CD4-positive, alpha-beta T cell (primary cell): ENCODE measurements at places on chromosomes 3 and 15. TPM values are rescaled to one million over a fixed set of nuclear protein-coding genes. Genes with fewer than 3 reads are reported as not detected.

DNA sequence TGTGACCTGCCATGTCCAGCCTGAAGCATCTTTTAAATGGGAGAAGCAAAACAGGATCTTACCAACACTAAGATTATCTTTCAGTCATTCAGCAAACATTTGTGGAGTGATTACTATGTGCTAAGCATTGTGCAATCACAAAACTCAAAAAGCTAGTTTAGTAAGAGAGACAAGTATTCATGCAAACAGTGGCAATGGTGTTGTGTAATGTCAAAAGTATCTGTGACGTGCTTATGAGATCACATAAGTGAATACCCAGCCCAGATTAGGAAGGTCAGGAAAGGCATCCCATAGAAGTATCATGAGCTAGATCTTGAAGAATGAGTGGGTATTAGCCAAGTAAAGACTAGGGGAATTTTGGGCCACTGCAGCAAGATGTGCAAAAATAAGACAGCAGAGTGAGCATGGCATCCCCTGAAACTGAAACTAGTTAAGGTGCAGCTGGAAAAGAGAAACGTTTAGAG is 32.1 kb downstream of the SEC62 start:
- DNase-seq: no peak

GRCh38 chr15:98789020-98789419 is 140.7 kb downstream of the IGF1R start:
- DNase-seq: no peak

DNA sequence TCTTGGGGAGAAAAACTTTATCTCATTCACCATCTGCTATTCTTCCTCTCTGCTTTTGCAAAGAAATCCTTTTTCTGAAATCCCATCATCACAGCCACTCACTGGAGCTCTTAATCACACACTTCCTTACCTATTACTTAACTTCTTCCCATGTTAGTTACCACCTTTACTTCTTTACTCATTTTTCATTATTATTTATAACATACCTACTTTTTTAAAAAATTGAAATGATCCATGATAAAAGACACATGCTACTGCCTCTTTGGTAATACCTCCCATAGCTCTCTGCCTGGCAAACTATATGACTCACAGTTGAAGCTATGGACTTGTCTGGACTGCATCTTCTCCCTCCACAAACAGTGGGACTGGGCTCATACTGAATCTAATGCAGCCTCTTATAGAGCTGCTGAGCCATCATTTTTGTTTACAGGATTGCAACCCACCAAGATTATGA is 150.3 kb downstream of the TNIK start:
- DNase-seq: no peak

GRCh38 chr3:122962149-122962548 is 65.4 kb downstream of the SEMA5B start:
- no peak for DNase-seq

Gene GOLGA8J
- total RNA-seq: 0.19 TPM

DNA sequence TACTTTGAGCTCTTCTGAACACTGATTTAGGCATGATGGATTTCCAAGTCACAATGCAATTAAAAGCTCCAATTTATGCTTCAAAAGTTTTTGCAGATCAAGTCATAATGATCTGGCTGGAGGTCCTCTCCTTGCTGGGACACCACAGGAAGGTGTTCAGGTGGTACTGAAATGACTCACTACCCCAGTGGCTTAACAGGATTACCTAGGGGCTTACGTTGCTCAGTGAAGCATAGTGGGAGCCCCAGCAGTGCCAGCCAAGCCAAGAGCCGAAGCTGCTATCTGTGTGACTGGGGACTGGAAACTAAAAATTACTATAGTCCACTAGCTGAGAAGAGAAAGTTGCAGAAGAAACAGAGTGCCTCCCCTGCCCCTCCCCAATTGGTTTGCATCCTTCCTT is 110.1 kb upstream of the LPP start:
- no peak for DNase-seq

Gene C3orf22
- total RNA-seq: not detected

DNA sequence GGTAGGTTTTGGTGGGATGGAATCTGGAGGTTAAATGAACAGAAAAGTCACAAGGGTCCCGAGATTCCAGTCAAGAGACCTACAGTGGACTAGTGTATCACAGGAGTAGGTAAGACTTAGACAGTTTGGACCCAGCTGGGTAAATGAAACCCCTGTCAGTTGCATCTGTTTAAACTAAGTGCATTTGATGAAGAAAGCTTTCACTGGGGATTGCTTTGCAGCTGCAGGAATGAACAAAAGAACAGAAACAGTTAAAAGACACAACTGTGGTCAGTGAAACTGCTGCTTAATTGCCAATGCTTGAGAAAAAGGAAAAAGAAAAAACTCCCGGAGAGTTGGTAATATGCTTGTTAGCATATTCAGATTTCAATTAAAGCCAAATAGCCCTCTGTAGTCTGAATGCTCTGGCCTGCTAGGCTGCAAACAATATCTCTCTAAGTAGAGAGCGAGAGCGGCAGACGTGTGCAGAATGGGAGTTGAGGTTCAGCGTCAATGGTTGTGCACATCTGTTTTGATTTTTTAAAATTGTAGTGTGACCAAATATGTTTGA is 37.1 kb downstream of the OXNAD1 start:
- peak; percentile 4 for DNase-seq

Gene IQCH
- total RNA-seq: 1.3 TPM

DNA sequence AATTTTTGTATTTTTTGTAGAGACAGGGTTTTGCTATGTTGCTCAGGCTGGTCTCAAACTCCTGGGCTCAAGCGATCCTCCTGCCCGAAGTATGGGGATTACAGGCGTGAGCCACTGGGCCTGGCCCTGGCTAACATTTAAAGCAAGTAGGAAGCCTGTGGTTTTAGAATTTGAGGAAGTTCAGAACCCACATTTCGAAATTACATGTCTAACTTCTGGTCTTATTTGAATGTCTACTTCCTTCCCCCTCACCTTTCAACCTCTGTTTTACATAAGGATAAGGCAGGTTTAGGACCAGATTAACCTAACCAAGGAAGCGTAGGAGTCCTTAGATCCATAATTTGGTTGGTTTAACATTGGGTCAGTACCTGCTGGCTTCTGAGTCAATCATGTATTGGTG is 120.5 kb upstream of the PROK2 start:
- DNase-seq: no peak

DNA sequence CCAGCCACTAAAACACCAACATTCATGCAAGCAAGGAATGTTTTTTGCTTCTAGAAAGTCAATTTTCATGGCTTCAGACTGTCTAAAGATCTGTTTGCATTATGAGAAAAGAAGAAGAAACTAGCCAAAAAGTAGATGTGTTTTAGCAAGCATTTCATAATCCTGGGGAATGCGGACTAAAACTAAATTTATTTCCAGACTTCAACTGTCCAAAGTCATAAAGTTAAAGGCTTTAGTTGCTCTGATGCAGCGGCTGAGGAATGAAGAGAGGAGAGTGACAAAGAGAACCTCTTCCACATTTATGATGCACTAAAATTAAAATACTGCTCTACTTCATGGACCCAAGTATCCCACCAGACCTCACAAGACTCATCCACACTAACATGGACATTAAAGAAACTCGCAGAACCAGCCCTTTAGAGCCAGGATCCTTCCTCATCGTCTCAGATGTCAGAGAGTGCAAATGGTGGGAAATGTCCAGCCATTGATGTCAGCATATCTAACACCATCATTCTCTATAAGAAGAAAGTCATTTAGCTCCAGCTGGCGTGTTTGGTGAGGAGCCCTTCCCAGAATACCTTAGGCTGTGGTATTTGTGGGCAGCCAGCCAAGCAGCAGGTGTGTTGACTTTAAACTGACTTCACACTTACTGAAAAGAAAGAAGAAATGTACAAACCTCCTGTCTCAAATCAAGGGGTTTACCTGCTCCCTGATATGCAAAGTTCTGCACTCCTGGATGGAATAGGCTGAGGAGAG is 17.4 kb downstream of the FYCO1 start:
- peak; percentile 70 for DNase-seq

Gene CAMKV
- not detected for total RNA-seq
